ENCODE measurements at places on chromosomes 4 and X.

DNA sequence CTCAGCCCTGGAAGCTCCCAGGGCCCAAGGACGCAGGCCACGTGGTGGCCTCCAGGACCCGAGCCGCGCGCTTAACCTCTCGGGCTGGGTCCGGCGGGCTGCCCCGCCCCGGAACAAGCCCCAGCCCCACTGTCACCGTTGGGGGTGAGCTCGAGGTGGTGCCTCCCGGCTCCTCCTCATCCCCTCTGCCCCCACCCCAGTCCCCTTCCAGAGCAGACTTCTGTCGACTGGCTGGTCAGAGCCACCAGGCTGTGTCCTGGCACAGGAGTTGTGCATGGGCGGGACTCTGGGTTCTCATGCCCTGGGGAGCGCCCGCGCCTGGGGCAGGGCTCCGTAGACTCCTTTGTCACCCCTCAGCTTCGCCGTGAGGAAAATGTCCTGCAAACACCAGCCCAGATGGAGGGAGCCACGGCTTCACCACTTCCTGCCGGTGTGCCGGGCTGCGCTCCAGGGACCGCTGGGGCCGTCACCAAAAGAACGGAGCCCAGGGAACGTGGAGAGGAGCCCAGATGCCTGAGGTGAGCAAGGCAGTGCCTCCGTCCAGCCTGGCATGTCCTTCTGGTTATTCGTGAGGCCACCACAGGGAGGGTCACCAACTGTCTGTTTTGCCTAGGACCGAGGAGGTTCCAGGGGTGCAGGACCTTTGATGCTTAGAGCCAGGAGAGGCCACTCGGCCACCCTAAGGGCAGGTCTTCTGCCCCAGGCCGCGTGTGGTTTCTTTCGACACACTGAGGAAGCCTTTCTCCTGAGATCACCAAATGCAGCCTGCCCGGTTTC lies 7.1 kb upstream of the RGS12 start:
- peak; percentile 29 for DNase-seq

DNA sequence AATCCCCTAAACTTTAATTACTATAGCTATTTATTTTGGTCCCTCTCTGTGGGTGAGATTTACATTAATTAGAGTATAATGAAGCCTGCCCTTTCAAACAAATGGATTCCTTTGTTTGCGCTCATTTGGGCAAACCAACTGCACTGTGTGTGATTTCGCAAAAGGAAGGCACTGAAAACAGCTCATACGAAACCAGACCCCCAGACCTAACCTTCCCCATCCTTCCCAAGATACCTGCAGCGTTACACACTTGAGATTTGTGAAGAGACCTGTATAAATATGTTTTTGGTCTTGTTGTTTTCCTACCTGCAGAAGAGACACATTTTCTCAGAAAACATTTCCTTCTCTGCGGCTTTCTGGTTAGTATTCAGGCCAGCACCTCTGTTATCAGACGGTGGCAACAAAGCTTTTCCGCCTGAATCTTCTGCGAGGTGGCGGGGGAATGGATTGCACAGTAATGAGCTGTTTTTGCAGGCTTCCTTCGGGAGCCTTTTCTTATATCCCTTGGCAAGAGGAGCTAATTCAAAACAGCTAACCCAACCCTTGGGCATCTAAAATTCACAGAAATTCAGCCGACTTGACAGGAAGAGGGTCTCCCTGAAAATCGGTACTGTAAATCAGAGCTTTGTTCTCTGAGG lies 47.6 kb downstream of the CBLL2 start:
- DNase-seq = no peak

- no peak for DNase-seq
Observed at GRCh38 chr4:157076578-157076947, 613 bp downstream of the GLRB start.

DNA sequence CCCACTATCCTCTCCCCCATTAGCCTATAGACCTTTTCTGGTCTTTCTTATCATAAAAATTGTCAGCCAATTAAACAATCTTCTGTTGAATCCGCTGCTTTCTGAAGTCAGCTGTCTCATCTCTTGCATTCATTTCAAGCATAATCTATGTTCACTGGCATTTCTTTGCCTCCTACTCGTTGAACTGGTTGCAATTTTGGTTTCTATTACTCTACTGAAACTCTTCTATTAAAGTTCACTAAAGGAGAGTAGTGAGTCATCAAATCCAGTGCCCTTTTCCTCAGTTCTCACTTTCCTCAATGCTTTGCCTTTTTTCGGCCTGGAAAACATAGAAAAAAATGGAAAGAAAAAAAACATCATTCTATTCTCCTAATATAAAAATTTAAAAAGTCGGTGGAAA lies 23.9 kb upstream of the CXCL13 start:
- DNase-seq = no peak

GRCh38 chr4:80266253-80266901 lies at the start of gene FGF5:
Gene FGF5 (plus strand): TSS chr4:80266664. CDS start chr4:80266825, 161 bp downstream.
- no peak for DNase-seq

GRCh38 chr4:155582041-155582440 lies 84.6 kb upstream of the GUCY1A1 start:
- DNase-seq = no peak

- peak; percentile 12 for DNase-seq
Observed at GRCh38 chrX:68894513-68895340, 65.9 kb downstream of the EFNB1 start.

- DNase-seq = no peak
Observed at GRCh38 chrX:38824176-38824575, 22.9 kb downstream of the MID1IP1 start.

DNA sequence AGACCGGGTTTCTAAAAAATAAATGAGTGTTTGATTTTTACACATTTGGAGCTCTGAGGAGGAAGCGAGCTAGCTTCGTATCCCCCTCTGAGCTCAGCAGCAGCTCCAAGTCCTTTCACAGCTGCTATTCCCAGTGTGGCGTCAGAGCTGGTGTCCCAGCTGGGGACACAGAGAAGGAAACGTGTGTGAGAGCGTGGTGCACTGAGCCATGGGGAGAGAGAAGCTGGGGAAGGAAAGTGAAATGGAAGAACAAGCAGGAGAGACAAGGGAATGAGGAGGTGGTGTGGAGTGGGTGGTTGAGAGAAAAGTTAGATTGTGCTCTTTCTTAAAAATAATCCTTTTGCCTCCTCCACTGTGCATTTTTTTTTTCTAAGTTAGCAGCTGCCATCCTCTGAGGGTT lies 79.5 kb upstream of the SLC4A4 start:
- no peak for DNase-seq

- no peak for DNase-seq
Observed at GRCh38 chr4:7352486-7352885, 82.2 kb downstream of the PSAPL1 start.

GRCh38 chr4:111814961-111815360 lies 330.3 kb upstream of the FAM241A start:
- no peak for DNase-seq

GRCh38 chrX:97266406-97267121 lies 382.9 kb downstream of the RPA4 start:
- DNase-seq = no peak

GRCh38 chr4:40576651-40577480 lies 52.8 kb downstream of the RBM47 start:
- DNase-seq = peak; percentile 53

DNA sequence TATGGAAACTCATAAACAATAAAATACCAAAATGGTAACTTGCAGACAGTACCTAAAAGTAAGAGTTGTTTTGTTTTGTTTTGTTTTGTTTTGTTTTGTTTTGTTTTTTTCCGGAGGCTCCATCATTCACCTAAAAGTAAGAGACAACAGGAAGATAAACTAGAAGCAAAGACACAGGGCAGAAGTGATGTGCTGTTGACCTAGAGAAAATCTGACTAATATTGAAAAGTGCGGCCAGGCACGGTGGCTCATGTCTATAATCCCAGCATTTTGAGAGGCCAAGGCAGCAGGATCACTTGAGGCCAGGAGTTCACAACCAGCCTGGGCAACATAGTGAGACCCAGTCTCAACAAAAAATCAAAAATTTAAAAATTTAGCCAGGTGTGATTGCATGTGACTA lies 5.6 kb upstream of the CENPC start:
- no peak for DNase-seq
